ENCODE measurements at places on chromosomes 2 and 18.

GRCh38 chr2:128497461-128497860 lies 178.8 kb upstream of the HS6ST1 start:
- no peak for DNase-seq

DNA sequence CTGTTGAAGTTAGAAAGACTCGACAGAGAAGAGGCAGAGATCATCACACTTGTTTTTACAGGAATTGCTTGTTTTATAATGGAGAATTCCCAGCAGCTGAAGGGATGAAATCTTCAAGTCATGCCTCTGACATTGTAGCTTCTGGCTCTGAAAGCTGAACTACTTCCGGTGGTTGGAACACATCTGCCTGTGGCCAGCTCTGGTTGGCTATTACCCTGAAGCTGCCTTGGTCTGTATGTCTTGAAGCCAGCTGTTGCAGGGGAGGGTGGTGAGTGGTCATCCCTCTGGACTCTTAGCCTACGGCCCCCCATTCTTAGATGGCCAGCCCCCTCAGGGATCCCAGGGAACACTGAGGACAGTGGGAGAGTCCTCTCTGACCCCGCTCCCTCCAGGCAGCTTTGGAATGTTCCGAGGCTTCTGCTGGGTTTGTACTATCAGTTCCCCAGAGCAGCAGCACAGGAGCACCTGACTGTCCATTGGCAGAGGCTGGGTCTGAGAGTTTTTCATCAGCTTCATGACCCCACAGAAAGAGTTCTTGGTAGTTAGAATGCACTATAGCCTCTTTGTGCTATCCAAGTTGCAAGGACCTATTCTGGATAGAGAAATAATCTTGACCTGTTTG lies 87.4 kb upstream of the CAPN13 start:
- no peak for DNase-seq

- DNase-seq, result no peak
Observed at GRCh38 chr18:76908277-76908676, 85.9 kb downstream of the ZNF236 start.

- DNase-seq, result no peak
Observed at GRCh38 chr18:54254265-54254758, 15.0 kb upstream of the POLI start.

DNA sequence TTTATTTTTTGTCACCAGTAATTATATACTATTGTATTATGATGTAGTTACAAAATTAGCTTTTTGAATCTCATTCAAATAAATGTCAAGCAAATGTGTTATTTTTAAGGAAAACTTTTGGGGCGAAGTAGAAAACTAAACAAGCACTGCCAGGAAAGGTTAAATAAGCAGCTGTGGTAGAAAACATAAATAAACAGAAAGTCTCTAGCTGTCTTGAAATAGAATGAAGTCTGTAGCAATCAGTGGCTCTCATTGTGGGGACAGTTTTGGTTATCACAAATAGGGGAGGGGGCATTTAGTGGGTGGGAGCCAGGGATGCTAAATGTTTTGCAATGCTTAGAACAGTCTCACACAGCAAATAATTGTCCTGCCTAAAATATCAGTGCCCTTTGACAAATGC lies 3.4 kb downstream of the INSIG2 start:
- DNase-seq, result no peak

DNA sequence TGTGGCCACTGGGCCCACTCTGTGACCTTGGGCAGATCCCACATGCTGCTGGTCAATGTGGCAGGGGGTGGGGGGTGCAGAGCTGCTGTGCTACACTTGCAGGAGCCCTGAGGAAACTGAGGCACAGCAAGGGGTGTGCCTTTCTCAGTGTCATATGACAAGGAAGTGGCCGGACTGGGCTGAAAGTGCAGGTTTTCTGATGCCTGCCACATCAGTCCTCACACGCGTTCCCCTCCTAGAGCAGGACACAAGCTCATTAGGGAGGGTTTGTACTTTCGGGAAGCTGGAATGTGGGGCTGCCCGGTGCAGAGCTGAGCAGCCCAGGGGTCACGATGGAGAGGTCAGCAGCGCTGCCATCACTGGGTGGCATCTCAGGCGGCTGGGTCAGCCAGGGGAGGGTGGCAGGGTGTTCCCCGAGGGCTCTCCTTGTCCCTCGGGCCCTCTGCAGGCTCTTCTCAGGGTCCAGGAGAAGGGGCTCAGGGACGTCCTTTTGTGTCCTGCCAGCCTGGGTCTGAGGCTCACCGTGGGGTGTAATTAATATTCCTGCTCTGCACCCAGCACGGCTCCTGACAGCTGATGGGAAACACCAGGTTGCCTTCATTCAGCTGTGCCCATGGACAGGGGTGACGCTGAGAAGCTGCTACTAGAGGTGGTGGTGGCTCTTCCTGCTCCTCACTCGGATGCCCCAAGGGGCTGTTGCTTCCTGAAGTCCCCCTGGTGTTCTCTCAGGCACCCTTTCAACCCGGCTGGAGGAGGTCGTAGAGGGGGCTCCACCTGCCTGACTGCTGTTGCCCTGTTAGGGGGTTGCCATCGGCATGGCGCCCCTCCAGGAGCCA lies 62.1 kb upstream of the HDAC4 start:
- no peak for DNase-seq

GRCh38 chr2:222525811-222526210 lies 101.5 kb downstream of the SGPP2 start:
- DNase-seq, result no peak

GRCh38 chr2:8831516-8831915 lies 5.9 kb downstream of the KIDINS220 start:
- no peak for DNase-seq

Data from inflammatory macrophage treated with lipopolysaccharide for 4 hours (primary cell).